ENCODE measurements at places on chromosomes 6 and 20. TPM values are rescaled to one million over a fixed set of nuclear protein-coding genes. Genes with fewer than 3 reads are reported as not detected.

- no peak for DNase-seq
These were observed 54.0 kb upstream of the REV3L start for GRCh38 chr6:111536910-111537527.

DNA sequence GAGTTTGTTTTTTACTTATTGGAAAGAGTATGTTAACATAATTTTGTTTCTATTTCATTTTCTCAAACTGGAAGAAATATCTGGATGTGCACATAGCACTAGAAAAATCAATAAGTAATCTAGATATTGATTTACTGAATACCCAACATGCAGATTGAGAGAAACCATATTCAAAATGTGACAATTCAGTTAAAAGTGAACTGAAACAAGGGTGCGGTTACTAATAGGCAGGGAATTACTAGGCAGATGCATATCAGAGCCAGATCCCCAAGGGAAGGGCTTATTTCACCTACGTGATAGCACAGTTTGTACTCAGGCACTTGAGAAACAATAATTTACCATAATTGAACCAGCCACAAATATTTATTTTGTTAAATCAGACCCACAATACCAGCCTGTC is 493.1 kb upstream of the FLRT3 start:
- DNase-seq, result no peak

- DNase-seq, result no peak
These were observed 1.1 kb downstream of the CD164 start for GRCh38 chr6:109381061-109381746.

The APMAP gene
- 47.3 TPM for total RNA-seq

The CNR1 gene
- total RNA-seq, result 3.5 TPM

- no peak for DNase-seq
These were observed 151.9 kb upstream of the SLC22A16 start for GRCh38 chr6:110628330-110628729.

The LPIN3 gene
- total RNA-seq, result 12.9 TPM

The PXDC1 gene
- total RNA-seq, result 48.3 TPM

The FKBP5 gene
- total RNA-seq, result 23.6 TPM

The FAM83D gene
- total RNA-seq, result 0.13 TPM

The CST7 gene
- total RNA-seq, result 6.7 TPM

DNA sequence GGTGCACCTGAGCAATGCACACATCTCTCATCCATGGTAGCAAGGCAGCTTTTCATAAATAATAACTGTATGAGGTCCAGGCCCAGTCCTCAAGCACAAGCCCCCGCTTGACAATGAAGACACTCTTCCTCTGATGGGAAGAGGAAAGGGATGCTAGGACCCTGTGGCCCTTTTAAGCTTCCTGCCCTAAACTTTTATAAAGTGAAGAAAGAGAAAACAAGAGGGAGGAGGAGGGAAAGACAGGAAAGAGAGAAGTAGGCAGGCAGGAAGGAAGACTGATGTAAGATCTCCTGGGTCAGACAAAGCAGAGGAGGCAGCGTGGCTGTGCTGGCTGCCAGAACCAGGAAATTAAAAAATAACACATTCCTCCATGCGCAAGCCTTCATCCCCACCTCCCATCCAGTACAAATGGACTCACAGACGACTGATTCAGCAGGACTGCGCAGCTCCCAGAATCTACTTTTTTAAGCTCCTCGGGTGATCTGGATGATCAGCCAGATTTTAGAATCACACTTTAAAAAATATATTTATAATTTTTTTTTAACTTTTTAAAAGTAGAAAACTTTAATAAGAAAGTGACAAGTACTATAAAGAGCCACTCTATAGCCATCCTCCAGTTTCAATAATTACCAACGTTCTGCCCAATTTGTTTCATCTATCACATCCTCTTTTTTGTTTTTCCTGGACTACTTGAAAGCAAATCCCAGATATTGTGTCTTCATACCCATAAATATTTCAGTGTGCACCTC is 16.5 kb downstream of the TNFAIP3 start:
- no peak for DNase-seq

DNA sequence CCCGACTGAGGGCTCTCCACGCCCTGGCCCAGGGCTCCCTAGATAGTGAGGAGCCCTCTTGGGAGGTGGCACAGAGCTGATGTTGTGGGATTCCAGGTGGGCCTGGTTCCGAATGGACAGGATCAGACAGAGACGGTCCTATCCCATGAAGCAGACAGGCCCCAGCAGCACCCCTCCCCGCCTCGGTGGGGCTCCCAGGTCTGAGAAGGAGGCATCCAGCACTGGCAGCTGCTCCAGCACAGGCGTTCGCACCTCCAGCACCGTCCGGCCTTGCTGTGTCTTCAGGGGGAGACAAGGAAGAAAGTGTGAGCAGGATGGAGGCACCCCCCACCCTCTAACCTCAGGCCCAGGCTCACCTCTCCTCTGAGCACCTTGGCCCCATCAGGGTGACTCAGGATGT is 28.7 kb downstream of the COL11A2 start:
- DNase-seq, result no peak

The RBCK1 gene
- total RNA-seq, result 72.7 TPM
